ENCODE measurements at places on chromosomes 5 and 9. TPM values are rescaled to one million over a fixed set of nuclear protein-coding genes. Genes with fewer than 3 reads are reported as not detected.

GRCh38 chr9:93184432-93185265 is 710 bp downstream of the WNK2 start:
- DNase-seq, result no peak

- no peak for DNase-seq
These were observed 816 bp downstream of the RBM18 start for GRCh38 chr9:122263699-122264349.

The SAPCD2 gene
- total RNA-seq, result 6.1 TPM

GRCh38 chr9:89941875-89942274 is 337.1 kb downstream of the GADD45G start:
- no peak for DNase-seq

GRCh38 chr5:159038907-159039306 is 60.8 kb downstream of the EBF1 start:
- DNase-seq, result no peak

- no peak for DNase-seq
These were observed 35.9 kb upstream of the PTGS1 start for GRCh38 chr9:122334916-122335315.

The FOXD1 gene
- total RNA-seq, result 10.8 TPM

DNA sequence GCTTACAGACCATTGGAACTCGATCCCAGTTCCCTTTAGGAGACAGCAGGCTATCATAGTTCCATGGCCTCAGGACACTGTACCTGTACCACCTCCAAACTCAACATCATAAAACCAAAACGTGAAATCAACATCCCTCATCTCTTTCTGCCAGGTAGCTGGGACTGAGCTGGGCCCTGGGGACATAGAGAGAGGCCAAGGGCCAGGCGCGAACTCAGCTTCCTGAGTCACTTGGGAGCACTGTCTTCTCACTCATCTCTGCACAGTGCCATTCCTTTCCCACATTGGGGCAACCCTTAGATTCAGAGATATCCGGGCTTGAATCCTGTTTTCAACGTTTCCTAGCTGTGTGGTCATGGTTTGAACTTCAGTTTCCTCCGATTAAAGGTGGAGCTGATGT is 12.2 kb downstream of the DAB2IP start:
- DNase-seq, result no peak
